ENCODE measurements at places on chromosomes 11 and 22.
A peak's percentile ranks its signal among the peaks of the same experiment; 100 is the strongest.

DNA sequence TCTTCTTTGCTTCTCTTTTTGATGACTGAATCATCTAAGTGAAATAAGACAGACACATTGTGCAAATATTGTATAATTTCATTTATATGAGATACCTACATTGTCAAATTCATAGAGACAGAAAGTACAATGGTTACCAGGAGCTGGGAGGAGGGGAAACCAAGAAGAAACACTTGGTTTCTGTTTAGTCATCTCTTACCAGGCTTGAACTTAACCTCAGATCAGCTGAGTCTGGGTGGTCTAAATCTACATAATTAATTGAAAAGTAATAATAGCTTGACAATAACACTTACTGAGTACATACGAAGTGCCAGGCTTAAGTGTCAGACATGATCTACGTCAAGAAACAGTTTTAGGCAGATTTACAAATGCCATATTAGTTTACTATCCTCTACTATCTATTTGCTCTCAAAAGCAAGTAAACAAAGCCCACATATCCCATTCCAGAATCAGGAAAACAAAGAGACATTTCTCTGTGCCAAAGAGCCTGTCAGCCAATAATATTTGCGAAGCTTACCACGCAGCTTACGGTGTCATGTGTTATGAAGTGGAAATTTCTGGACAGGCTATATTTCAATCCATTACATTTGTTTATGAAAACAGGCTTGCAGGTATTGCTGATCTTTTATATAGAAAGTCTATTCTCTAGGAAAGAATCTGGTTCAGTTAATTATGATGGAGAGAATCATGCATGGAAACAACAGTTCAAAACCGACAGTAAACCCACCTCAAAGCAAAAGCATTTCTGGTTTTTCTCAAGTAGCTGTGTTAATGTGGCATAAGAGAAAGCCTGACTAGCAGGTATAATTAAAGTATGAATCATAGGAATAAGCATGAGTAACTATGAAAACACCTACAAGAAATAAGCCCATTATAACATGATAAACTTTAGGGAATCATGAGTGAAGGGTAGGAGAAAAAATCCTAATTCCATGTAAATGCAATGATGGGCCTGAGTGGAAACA lies 2.7 kb upstream of the ARHGAP42 start:
- no peak for DNase-seq

DNA sequence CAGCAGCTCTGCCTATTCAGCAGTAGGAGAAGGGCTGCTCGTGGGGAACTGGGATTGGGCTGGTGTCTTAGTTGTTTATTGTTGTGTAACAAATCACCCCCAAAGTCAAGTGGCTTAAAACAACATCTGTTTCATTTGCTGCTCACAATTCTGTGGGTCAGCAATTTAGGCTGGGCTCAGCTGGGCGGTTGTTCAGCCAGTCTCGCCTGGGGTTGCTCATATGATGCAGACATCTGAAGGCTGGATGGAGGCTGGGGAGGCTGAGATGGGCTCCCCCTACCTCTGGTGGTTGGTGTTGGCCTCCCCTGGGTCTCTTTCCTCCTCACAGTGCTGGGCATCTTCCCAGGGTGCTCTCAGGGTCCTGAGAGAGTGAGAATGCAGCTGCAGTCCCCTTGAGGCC lies 43.3 kb upstream of the PARVG start:
- DNase-seq: no peak

DNA sequence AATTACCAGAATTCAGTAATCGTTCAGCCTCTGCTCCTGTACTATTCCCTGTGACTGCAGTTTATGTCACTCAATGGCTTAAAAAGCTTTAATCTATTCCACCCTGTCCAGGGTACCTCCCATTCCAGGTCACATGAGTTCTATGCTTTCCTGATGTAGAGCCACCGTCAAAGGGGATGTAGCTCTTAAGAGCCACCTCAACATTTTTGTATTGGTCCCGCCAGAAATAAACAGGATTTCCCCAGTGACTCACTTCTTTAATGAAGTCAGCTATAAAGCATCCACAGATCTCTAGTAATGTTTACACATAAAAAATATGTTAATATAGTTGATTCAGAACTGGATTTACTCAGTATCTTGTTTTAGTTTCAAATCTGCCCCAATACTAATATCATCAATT lies 1.3 kb upstream of the OR8D1 start:
- DNase-seq: no peak

- no peak for DNase-seq
Observed at GRCh38 chr11:120890609-120891320, 133.1 kb upstream of the TBCEL start.

- DNase-seq: peak; percentile 89
Observed at GRCh38 chr11:94602430-94603372, 35.5 kb downstream of the PIWIL4 start.

DNA sequence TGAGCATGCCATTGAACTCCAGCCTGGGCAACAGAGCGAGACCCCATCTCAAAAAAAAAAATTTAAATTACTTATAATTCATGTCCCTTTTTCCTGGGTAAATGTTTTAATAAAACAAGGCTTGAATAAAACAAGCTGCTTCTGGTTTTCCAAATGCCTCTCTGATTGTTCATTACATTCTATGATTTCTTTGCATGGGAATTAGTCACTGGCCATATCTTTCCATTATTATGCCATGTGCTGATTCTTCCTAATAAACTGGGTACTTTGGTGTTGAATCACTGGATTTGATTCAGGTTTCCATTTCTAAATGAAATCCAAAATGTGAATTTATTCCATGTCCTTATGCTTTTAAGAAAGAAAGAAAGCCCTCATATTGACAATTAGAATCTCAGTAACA lies 42.6 kb downstream of the ZNF215 start:
- DNase-seq: no peak

DNA sequence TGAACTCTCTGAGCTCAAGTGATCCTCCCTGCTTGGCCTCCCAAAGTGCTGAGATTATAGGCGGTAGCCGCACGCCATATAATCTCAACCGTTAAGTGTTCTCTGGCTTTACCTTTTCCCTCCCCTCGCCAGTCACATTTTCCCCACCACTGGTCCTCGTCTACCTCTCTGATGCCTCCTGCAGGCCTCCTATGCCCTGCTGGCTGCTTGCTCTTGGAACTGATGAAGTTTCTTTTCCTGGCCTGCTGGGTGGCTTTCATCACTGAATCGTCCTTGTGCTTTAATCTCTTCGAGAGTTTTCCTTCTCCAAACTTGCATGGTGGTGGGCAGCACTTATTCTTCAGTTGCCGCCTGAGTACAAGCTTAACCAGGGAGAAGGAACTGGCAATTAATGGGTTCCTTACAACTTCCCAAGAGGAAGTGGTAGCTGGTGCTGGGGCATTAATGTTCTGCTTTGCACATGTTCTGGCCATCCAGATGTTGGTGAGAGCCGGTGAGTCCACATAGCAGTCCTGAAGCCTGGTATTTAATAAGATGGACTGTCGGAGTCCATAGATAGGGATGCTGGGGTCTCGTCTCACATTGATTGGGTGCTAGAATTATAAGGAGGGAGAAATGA lies 1.3 kb downstream of the C22orf31 start:
- DNase-seq: peak; percentile 52

DNA sequence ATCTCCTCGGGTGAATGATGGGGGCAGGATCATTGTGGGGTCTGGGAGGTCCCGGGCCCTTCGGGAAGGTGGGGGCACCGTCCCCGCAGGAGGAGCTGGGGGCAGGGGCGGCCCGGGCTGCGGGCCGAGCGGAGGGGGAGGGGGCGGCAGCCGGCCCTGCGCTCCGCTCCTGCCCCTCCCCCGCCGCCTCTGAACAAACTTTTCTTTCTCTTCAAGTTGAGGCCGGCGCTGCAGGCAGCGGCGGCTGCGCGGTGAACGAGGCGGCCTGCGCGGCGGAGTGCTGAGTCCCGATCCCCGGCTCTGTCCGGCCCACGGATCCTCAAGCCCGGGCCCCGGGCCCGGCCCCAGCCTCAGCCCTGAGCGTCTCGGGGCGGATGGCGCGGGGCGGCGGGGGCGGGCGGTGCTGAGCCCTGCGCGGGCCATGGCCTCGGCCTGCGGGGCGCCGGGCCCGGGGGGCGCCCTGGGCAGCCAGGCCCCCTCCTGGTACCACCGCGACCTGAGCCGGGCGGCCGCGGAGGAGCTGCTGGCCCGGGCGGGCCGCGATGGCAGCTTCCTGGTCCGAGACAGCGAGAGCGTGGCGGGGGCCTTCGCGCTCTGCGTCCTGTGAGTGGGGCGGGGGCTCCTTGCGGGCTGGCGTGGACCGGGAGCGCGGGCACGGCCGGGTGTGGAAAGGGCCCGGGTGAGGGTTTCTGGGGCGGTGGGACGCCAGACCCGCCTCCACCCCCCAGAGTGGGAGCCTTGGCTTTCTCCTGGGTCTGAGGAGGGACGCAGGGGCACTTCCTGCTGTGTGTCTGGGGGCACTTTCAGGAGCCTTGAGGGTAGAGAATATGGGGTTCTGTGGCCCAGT lies at the start of gene INPPL1:
INPPL1 (plus strand) TSS at position 204 of the 847 bp plus-strand sequence; CDS start at position 422, 218 bp downstream.
- DNase-seq: peak; percentile 66

DNA sequence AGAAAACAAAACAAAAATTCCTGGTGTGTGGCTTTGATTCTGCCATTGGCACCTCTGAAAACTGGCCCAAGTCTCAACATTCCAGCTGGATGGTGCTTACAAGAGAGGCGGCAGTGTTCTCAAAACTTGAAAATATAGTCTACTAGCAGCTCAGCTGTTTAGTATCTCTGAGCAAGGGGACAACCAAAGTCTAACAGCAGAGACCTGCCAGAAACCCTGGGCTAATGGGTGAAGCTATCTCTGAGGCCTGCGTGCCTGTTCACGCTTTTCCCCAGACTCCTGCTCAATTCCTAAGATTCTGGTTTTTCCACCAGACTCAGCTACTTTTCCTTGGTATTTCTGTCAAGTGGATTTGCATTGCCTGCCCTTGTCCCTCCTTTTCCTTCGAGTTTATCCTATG lies 17.9 kb downstream of the TMEM218 start:
- DNase-seq: no peak

- DNase-seq: no peak
Observed at GRCh38 chr11:31806928-31807798, 4.0 kb downstream of the PAX6 start.

DNA sequence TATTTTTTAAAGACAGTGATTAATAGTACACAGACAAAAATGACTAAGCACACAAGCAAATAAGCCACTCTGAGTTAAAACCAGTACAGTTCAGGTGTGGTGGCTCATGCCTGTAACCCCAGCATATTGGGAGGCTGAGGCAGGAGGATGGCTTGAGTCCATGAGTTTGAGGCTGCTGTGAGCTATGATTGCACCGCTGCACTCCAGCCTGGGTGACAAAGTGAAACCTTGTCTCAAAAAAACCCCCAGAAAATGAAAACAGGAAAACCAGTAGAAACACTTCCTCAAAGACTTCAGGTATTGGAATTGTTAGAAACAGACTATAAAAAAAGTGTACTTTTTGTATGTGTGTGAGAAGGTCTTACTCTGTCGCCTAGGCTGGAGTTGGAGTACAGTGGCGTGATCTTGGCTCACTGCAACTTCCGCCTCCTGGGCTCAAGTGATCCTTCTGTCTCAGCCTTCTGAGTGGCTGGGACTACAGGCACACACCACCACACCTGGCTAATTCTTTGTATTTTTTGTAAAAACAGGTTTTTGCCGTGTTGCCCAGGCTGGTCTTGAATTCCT lies 33.0 kb downstream of the PPP6R2 start:
- DNase-seq: no peak

- DNase-seq: no peak
Observed at GRCh38 chr11:41099654-41100053, 359.8 kb downstream of the LRRC4C start.

- no peak for DNase-seq
Observed at GRCh38 chr11:8105666-8106065, 24.7 kb downstream of the TUB start.

GRCh38 chr11:126491092-126491491 lies 135.6 kb downstream of the ST3GAL4 start:
- DNase-seq: no peak

DNA sequence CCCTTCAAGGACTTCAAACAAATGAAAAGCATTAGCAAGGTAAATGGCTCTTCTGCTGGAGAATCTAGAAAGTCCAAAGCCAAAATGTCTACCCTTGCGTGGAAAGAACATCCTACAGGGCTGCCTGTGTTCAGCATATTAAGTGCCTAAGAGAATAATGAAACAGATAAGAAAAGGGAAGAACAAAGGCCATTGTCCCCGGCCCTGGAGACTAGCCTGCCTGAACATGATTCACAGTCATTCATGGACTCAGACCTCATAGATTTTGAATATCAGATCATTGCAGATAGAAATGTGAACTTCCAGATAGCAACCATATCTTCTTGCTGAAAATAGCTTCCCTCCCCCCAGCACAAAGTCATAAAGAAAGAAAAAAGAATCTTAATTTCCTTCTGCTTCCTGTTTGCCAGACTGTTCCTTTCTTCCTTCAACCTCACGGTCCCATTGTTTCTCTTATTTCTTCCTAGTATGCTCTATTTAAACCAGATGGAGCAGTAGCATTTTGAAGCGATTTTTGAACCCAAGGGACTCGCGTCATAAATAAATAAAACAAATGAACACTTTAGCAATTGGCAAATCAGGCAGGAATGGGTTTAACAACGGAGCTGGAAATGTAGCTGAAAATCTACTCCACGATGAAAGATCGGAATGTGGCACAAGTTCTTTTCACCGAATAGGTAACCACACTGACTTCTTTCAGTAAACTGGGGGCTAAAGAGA lies 408.2 kb upstream of the CCDC90B start:
- DNase-seq: no peak

DNA sequence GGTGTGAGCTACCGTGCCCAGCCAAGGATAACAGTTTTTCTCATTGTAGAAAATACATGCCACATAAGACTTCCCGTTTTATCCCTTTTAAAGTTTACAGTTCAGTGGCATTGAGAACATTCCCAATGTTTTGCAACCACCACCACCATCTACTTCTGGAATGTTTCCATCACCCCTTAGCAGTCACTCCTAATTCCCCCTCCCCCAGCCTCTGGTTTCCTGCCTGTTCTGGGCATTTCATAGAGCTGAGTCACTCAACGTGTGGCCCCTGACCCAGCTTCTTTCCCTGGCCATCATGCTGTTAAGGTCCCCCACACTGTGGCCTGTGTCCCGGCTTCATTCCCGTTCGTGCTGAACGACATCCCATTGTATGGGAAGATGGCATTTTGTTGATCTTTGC lies 30.7 kb downstream of the FGF4 start:
- DNase-seq: peak; percentile 96

GRCh38 chr11:65871811-65872548 lies 620 bp downstream of the EFEMP2 start:
- DNase-seq: peak; percentile 78

- DNase-seq: no peak
Observed at GRCh38 chr11:108871867-108872266, 207.0 kb downstream of the DDX10 start.

- no peak for DNase-seq
Observed at GRCh38 chr11:105699203-105699602, 89.3 kb downstream of the GRIA4 start.

GRCh38 chr11:102318469-102318868 lies 1.2 kb downstream of the BIRC3 start:
- DNase-seq: no peak
